Naive B cell (primary cell): ENCODE measurements at places on chromosomes 6 and 20. TPM values are rescaled to one million over a fixed set of nuclear protein-coding genes. Genes with fewer than 3 reads are reported as not detected.

OR2J3 gene
- not detected for polyA plus RNA-seq

PSORS1C2 gene
- polyA plus RNA-seq = not detected

DNA sequence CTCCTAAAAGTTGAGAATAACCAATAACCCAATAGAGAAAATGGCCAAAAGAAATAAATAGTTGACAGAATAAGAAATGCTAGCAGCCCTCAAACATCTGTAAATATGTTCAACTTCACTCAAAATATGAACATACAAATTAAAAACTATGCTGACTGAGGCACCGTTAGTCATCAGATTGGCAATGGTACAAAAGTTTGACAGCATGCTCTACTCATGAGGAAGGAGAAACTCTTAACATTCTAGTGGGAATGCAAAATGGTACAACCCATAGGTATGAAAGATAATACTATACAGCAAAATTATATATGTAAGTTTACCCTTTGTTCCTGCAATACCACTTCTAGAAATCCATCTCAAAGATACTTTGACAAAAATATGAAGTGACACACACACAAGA lies 1.6 kb upstream of the ZSCAN12 start:
- no peak for DNase-seq

ZC2HC1B gene
- not detected for polyA plus RNA-seq

PLTP gene
- polyA plus RNA-seq = 3.9 TPM

SLC16A10 gene
- not detected for polyA plus RNA-seq

- no peak for DNase-seq
Observed at GRCh38 chr6:46876126-46876525, 45.6 kb downstream of the ADGRF5 start.

GRCh38 chr20:50152394-50153152 lies 950 bp downstream of the PEDS1 start:
- DNase-seq = no peak

PTK6 gene
- polyA plus RNA-seq = 0.80 TPM

ADGB gene
- not detected for polyA plus RNA-seq

DNA sequence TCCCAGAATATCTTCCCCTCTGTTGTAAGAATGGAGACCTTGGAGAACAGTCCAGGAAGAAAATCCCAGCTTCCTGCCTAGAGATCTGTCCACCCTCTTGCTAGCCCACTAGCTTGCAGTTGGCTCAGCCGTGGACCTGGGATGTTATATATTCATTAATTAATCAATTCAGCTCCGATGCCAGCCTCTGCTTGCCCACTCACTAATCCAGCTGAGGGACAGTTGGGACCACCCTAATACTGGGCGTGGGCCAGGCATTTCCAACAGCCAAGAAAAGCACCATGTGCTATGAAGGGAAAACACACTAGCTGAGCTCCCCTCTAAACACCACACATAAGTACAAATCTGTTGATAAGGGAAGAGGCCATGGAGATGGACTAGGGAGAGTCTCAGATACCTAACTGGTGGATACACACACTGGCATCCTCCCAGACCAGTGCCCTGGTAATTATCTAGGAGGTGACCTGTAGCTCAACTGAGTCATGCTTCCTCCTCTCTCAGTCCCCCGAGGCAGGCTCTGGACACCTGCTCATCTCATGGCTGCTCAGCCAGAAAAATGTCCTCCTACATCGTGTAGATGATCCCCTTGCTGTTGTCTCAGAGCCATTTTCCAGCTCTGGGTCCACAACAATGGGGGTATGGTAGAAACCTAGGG lies 78.9 kb downstream of the ANKRD60 start:
- DNase-seq = no peak

ADGRF5 gene
- polyA plus RNA-seq = not detected

GRCh38 chr6:51926125-51926524 lies 161.3 kb downstream of the PKHD1 start:
- DNase-seq = no peak

DNA sequence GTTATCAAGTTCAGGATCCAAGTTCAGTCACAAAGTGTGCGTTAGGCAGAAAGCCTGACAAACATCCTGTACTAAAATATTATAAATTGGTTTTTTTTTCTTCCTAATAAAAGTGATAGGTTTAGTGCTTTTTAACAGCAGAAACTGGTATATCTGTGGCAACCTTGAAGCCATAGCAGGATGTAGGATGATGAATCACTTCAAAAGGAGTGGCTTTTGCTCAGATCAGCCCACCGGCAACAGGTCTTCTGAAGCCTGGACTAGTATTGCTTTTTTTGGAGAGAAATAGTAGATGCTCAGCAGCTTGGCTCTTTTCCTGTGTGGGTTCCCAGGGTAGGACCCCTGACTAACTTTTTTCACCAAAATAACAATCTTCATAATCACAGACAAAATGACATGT lies 190.8 kb downstream of the EPM2A start:
- DNase-seq = no peak

MAS1 gene
- polyA plus RNA-seq = not detected

DNA sequence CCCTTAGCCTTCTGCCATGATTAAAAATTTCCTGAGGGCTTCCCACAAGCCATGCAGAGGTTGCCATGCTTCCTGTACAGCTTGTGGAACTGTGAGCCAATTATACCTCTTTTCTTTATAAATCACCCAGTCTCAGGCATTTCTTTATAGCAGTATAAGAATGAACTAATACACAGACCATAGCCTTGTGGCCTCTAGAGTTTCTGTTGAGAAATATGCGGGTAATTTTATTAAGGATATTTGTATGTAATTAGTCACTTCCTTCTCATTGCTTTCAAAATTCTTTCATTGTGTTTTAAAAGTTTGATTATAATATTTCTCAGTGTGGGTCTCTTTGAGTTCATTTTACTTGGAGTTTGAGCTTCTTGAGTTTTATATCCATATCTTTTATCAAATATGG lies 484.9 kb downstream of the COL12A1 start:
- DNase-seq = no peak

DNA sequence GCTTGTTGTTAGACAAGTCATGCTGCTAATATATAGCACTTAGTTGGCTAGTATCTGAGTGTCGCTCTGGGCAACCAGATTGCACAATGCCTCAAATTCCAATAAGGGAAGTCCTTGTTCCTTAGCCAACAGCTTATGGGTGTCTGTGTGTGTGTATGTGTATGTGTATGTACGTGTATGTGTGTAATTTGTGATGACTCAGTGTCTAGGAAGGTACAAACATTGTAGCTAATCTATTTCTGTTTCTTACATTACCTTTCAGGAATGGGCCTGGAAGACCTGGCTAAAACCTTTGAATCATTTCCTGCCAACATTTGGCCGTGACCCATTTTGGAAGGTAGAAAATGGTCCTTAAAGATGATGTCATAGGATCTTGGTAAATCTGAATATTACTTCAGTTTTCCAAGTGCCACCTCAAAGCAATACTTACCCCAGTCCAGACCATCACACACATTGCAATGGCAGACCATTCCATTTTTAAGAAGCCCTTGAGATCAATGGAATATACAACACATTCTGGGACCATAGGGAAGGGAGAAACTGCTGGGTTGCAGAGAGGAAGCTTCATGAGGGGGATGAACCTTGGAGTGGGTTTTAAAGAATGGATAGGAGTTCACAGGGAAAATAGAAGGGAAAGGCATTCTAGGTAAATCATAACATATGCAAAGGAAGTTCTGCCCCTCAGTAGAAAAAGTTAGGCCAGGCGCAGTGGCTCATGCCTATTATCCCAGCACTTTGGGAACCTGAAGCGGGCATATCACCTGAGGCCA lies 25.1 kb downstream of the NEDD9 start:
- no peak for DNase-seq

DNA sequence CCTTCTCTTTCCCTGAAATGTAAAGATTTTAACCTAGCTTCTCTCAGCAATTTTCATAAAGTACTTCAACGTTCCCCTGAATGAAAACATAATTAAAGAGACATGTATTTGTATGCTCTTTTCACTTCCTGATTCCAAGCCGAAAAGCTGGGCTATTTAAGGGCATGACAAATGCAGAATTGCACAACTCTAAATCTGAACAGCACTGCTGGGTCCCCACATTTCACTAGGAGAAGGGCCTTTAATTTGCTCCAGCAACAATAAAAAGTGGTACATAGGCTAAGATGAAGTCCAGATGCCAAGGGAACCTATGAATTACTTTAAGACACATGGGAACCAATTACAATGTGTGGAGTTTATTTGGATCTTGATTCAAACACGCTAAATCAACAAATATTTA lies 42.0 kb downstream of the IRAK1BP1 start:
- DNase-seq = no peak

OVOL2 gene
- not detected for polyA plus RNA-seq

GRCh38 chr6:125754566-125754965 lies 5.1 kb downstream of the HEY2 start:
- no peak for DNase-seq

DNA sequence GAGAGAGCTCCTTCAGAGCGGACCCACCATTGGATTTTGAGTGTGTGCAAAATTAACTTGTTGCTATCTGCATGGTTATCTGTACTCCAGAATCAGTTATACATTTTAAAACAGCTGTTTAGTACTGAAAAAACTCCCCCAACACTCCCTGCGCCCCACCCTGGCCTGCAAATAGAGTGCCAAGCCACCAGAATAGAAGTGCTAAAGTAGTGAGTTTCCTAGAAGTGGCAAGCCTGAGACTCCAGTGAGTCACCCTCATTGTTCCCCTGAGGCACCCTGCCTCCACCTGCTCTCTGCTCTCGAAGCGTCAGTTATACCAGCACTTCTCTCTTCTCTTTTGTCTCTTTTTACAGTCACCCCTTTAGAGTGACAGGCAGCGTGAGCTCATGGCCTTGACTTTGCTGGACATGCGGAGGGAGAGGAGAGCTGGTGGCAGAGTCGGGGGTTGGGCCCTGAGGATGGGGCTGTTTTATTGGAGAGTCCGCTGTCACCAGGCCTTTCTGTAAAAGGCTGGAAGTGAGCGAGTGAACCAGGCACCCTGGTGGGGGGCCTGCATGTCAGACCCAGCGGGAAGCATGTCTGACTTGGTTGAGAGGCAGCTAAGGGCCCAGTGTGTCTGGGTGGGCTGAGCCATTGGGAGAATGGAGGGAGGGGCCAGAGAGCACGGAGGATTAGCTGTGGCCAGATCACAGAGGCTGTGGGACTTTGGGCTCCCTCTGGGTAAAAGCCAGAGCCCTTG lies 10.4 kb downstream of the IGF2R start:
- peak; percentile 47 for DNase-seq

- DNase-seq = no peak
Observed at GRCh38 chr6:123393331-123393730, 243.4 kb downstream of the TRDN start.

KCNG1 gene
- polyA plus RNA-seq = 184 TPM

- no peak for DNase-seq
Observed at GRCh38 chr6:9057937-9058336, 622.6 kb upstream of the SLC35B3 start.

GRCh38 chr6:118890997-118891790 lies 2.8 kb upstream of the ASF1A start:
- DNase-seq = peak; percentile 50

PNISR gene
- polyA plus RNA-seq = 119 TPM

DNA sequence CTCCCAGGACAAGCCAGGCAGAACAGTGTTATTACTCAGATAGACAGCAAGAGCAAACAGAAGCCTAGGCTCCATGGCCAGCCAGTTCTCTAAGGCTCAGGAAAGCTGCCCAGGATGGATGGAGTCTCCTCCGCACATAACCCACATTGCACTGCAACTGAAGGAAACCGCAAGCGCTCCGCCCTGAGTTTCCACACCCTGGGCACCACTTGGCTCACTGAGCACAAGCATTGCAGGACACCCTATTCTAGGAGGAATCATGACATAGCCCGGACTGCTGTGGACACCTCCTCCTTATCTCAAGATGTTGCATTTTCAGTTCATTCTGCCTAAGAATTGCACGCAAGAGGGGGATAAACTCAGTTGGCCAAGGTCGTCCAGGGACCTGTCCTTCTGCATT lies 42.9 kb downstream of the LINC00237 start:
- DNase-seq = no peak

CLPSL2 gene
- not detected for polyA plus RNA-seq

POM121L2 gene
- not detected for polyA plus RNA-seq

DNA sequence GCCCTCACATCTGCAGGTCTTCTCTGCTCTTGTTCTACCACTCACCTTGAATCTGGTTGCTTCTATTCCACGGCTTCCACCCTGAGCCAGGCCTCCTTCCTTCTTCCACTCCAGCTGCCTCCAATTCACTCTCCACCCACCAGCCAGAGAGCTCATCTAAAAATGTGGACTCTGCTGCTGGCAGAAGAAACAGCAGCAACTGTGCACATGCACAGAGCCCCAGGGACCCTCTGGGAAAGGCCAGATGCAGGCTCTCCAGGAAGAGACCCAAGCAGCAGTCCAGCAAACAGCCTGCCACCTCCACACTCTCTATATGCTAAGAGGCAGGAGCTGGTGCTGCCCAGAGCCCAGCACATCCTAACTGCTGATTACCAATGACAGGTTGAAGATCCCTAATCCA lies 162.6 kb upstream of the TOP1 start:
- DNase-seq = no peak

DNA sequence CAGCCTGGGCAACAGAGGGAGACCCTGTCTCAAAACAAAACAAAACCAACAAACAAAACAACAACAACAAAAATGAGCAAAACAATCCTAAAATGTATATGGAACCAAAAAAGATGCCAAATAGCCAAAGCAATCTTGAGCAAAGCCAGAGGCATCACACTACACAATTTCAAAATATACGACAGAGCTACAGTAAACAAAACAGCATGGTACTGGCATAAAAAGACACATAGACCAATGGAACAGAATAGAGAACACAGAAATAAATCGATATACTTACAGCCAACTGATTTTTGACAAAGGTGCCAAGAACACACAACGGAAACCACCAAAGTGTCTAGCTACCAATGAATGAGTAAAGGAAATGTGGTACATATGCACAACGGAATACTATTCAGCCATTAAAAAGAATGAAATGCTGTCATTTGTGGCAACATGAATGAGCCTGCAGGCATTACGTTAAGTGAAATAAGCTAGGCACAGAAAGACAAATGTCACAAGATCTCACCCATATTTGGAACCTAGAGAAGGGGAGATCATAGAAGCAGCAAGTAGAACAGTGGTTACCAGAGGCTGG lies 16.4 kb downstream of the PXDC1 start:
- DNase-seq = no peak
